Mesothelial cell of epicardium (in vitro differentiated cells): ENCODE measurements at places on chromosomes 4 and X. TPM values are rescaled to one million over a fixed set of nuclear protein-coding genes. Genes with fewer than 3 reads are reported as not detected.

DNA sequence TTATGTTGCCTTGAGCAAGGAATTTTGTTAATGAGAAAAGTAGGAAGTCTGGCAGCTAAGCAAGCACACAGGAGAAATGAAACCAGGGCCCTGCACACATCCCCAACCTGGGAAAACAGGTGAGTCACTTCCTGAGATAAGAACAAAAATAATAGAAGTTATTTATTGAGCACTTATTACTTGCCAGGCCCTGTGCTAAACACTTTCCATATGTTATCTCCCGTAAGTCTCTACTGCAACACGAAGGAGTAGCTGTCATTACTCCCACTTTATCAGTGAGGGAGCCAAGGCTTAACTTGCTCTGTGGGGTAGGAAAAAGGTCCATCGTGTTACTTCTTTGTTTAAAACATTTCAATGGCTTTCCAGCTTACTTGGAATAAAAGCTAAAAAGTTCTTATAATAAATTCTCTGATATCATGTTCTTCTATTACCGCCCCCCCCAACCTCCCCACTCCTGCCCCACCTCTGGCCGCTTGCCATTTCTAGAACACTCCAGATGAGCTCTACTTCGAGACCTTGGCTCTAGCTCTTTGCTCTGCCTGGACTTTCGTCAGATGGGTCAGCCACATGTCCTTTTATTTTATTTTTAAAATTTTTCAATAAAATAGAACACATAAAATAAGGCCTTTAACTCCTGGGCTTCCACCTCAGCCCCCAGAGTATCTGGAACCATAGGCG, 36.3 kb upstream of the PLAC8 start:
- DNase-seq = no peak

DNA sequence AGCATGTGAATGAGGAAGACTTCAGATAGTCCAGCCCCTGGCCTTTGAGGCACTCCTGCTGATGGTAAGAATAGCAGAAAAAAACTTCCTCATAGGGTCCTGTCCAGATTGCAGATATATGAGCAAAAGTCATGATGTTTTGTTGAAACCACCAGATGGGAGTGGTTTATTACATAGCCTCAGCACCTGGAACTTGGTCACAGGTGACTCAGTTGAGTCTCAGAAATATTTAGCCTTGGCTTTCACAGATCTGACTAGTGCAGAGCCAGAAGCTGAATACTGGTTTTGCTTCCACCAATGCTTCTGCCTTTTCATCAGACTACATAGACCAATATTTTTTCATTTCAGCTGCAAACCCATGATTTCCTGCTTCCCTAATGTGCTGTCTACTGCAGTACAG, 994.9 kb upstream of the SLIT2 start:
- DNase-seq = no peak

DNA sequence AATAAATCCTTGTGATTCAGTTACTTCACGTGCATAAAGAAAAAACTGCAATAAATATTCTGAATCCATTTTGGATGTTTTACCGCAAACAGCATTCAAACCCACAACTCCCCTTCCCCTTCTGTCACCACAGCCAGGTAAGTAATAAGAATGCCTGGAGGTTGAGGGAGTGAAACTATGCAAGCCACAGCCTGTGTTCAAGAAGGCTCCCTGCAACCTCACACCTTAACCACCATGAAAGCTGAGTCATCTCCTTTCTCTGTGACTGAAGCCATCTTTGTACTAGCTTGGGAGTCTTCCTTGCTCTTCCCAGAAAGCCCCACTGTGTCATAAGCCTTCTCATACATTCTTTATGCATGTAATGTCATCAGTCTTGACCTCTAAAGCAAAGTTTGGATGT, 297.0 kb upstream of the PUDP start:
- DNase-seq = no peak

GRCh38 chr4:84985952-84986351, 19.5 kb upstream of the WDFY3 start:
- DNase-seq = no peak

DNA sequence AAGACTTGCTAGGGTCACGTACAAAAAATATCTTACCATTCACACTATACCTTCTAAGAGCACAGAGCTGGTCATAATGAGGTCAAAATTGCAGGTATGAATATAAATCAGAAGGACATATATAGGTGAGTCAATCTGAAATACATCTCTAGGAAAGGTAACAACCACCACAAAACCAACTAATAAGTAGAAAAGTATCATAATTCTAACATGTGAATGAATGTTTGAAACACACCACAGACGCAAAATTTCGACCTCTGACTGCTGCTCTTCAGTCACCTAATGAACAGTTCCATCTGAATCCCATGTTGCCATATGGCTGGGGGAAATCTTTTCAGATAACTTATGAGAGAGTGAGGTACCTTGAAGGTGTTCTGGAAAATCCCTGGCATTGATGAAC, 22.1 kb downstream of the STAP1 start:
- DNase-seq = no peak

- no peak for DNase-seq
Observed at GRCh38 chr4:189049682-189050081, 891.0 kb upstream of the FRG1 start.

- no peak for DNase-seq
Observed at GRCh38 chr4:145937971-145938611, 532 bp downstream of the ZNF827 start.

The ZAR1 gene
- 2.3 to 3.1 TPM (median 3.1 TPM) in 3 replicates for total RNA-seq

The PHKA1 gene
- total RNA-seq = 12.9 to 13.6 TPM (median 13.0 TPM) in 3 replicates

The ANAPC4 gene
- total RNA-seq = 31.9 to 35.8 TPM (median 35.6 TPM) in 3 replicates
